T follicular helper cell (primary cell): ENCODE measurements at places on chromosomes 12 and 14.

- peak; percentile 69 for DNase-seq
Observed at GRCh38 chr12:124771462-124772288, 92.0 kb downstream of the SCARB1 start.

DNA sequence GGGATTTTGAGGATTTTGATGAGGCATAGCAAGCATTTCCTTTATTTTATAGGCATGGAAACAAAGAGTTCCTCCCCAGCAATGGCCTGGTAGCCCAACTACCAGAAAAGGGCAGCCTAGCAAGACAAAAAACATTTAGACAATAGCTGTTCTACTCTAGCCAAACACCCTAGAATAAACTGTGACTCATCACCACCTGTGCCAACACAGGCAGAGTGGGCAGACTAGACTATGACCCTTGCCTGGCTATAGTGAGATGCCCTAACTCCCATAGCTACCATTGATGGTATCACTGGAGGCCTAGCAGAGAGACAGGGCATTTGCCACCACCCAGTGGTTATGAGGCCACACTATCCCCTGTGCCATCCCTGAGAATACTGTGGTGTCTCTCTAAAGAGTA is 15.5 kb upstream of the CCER1 start:
- DNase-seq: no peak

DNA sequence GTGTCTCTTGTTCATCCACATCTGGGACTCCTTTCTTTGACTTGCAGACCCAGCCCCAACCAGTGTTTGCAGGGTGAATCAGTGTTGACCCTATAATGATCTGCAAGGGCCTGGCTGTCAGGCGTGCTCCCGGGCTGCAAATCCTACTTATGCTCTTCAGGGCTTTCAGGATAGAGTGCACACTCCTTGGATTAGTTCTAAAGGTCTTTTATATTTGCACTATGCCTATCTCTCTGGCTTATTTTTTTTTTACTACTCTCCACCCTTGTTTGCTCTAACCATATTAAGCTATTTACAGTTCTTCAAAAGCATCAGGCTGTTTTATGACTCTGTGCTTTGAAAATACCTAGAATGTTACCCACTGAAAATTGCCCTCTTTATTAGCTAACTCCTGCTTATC is 4.3 kb upstream of the PRICKLE1 start:
- DNase-seq: no peak

GRCh38 chr12:5384015-5384414 is 47.9 kb upstream of the NTF3 start:
- DNase-seq: no peak

- no peak for DNase-seq
Observed at GRCh38 chr14:100594625-100594951, 7.4 kb upstream of the BEGAIN start.
